ENCODE measurements at places on chromosomes 16 and 17.
A peak's percentile ranks its signal among the peaks of the same experiment; 100 is the strongest.

DNA sequence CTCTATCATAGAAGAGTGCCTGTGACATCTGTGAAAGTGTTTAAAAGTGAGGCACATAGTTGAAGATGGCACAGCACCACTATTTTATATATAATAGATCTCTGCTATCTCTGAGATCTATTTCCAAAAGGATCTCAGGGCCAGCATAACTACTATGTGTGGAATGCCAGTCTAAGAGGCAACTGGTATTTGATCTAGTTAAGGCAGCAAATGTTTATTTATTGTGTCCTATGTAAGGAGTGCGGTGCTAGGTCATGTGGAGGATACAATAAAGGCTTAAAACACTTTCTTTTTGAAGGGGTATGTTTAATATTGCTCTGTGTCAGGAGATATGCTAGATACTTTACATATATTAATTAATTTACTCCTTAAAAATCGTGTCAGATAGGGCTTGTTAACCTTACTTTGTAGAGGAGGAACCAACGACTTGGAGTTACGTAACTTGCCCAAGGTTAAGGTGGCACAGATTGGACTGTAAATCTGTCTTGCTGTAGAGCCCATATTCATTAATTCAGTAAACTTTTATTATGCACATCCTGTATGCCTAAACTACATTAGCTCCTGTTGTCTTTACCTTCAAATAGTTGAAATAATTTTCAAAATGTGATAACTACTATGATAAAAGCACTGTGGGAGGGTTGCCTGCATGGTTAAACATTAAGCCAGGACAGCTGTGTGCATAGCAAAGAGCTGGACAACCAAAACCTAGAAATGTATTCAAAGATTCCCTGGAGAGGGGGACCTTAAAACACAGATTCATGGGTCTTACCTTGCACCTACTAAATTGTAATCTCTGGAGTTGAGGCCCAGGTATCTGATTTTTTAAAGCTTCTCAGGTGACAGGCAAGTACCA lies 83.3 kb downstream of the NLK start:
- no peak for DNase-seq

DNA sequence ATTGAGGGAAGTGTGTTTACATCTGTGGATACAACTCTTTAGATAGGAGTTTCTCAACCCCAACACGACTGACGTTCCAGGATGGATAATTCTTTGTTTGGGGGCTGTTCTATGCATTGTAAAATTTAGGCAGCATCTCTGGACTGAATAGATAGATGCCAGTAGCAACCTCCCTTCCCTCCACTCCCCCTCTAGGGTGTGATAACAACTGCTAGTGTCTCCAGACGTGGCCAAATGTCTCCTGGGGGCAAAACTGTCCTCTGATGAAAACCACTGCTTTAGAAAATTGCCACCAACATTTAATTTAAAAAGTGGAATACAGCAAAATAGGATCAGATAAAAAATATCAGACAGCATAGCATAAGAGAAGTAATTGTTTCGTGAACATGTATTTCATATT lies 79.9 kb downstream of the HS3ST3A1 start:
- DNase-seq, result no peak

DNA sequence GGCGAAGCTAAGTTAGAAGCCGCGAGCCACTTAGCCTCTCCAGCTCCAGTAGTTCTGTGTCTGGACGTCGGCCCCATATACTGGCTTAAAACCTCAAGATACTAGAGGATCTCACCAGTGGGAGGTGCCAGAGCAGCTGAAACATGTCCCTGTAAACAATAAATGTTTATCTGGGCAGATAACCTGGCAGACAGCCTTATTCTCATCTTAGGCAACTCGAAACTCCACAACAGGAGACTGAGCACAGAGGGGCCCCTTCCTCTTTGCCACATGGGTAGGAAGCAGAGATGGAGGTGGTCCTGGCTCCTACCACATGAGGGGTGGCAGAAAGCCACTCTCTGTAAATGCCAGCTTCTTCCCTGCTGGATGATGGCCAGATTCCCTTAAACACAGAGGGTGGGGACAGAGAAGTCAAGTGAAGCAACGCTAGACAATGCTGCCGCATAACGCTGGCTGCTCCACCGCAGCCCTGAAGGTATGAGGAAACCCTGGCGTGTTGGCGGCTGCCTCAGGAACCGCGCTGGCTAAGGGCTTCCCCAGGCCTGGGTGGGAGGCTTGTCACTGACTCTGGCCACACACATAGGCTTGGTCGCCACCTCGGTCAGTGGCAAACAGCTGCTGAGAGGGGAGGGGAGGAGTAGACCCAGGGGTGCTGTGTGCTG lies 67.9 kb downstream of the HIC1 start:
- DNase-seq, result no peak

GRCh38 chr16:1990351-1991134 lies 773 bp downstream of the SYNGR3 start:
- no peak for DNase-seq

DNA sequence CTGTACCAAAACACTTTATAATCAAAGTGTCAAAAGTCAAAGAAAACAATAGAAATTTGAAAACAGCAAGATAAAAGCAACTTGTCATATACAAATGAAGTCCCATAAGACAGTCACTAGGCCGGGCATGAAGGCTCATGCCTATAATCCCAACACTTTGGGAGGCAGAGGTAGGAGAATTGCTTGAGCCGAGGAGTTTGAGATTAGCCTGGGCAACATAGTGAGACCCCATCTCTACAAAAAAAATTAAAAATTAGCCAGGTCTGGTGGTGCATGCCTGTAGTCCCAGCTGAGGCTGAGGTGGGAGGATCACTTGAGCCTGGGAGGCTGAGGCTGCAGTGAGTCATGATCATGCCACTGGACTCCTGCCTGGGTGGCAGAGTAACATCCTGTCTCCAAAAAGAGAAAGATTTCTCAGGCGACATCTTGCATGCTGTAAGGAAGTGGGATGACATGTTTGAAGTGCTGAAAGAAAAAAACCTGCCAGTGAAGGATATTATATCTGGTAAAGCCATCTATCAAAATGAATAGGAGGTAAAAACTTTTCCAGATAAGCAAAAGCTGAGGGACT lies 98.7 kb upstream of the NACA2 start:
- DNase-seq, result no peak

DNA sequence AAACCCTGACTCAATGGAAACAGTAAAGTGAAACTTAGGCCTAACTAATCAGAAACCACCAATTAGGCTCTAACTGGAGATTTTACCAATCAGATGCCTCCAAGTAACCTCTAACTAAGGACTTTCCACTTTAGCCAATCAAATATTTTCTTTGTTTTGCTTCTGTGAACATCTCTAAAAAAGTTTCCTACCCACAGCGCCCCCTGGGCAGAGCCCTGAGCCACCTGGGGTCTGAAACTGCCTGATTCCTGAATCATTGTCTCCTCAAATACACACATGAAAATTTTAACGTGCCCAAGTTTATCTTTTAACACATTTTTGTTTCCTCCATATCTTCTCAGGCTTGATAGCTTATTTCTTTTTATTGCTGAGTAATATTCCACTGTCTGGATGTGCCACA lies 19.0 kb downstream of the ADAD2 start:
- DNase-seq, result no peak

GRCh38 chr16:29702269-29702668 lies 23.3 kb downstream of the QPRT start:
- DNase-seq, result no peak

- no peak for DNase-seq
Measured at GRCh38 chr17:42950044-42950783, 14.0 kb downstream of the AARSD1 start.

DNA sequence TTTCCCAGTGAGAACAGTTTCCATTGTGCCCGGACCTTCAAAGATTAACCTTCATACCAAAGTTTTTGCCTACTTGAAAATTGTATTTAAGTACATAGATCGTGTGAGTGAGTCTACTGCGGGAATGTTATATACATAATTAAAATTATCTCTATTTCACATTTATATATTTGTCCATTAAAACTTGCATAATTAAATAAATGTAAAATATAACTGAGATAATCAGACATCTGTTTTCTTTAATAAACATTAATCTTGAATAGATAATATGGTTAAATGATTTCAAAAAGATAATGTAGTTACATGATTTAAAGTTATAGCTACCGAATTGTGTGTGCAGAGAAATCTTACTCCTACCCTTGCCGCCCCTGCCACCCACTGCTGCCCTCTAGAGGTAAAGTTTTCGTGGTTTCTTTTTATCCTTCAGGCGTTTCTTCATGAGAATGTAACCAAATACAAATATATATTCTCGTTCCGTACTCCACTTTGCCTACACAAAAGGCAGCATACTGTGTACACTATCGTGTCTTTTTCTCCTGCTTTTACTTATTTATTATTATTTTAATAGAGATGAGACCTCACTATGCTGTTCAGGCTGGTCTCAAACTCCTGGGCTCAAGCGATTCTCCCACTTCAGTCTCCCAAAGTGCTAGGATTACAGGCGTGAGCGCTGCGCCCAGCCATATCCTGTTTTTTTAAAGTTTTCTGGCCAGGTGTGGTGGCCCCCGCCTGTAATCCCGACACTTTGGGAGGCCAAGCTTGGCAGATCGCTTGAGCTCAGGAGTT lies 35.6 kb downstream of the RPA1 start:
- peak; percentile 29 for DNase-seq

DNA sequence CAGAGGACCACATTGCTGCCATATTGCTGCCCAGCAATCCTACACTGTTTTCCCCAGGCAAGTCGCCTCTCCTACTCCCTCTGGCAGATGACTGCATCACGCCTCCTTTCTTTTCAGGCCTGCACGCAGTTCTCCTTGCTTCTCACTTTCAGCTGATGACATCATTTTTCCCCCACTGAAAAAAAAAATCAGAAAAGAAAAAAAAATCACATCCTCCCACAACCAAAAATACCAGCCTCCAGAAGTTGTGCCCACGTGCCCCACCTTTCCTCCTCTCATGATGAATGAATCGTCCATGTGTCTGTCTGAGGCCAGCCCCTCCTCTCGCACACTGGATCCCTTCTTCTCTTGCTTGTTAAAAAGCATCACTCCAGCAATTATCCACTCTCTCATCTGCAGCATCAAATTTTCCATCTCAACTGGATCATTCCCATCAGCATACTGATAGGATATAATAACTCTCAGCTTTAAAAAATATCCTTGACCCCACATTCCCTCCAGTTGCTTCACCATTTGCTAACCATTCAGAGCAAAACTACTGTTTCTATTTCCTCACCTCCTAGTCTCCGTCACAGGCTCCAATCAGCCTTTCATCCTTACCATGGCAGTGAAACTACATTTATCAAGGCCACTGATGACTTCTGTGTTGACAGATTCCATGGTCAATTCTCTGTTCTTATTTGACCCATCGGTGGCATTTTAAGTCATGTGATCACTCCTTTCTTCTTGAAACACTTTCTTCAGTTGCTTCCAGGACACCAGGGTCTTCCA lies 30.1 kb upstream of the DYNLL2 start:
- no peak for DNase-seq

GRCh38 chr16:54034684-54035083 lies 251.9 kb downstream of the IRX3 start:
- no peak for DNase-seq
